Stimulated activated CD8-positive, alpha-beta memory T cell treated with anti-CD3 and anti-CD28 coated beads, Interleukin-4, amount 100 ng/mL, for 24 hours (primary cell): ENCODE measurements at places on chromosomes 7 and 10.
A peak's percentile ranks its signal among the peaks of the same experiment; 100 is the strongest.

- DNase-seq, result no peak
Measured at GRCh38 chr10:50556237-50557120, 67.3 kb downstream of the SGMS1 start.

DNA sequence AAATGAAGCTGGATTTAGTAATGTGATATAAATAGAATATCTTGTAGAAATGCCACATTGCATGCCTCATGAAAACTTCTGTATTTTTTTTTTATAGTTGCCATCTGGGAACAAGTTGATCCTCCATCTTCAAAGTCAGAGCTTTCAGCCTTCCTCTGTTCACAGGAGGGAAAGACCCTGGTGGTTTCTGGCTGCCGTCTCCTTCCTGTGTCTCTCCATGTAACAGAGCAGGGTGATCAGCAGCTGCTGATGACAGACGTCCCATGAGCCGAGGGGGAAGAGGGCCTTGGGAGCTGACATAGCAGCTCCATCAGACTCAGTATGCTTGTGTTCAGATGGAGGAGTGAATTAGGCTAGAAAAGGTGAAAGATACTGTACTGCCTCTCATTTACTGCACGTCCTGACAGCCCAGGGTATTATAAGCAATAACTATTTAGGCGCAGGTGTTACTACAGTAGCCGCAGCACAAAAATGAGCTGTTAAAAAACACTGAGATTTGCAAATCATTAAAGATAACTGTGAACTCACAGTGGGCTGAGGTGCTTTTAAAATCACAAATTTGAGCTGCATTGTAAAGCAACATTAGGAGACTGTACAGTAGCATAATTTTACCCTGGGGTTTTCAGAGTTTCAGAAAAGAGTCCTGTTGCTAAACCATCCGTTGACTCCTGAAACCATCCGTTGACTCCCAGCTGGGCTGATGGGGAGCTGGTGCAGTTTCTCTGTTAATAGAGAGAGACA, 103.3 kb downstream of the CFAP58 start:
- DNase-seq, result no peak

DNA sequence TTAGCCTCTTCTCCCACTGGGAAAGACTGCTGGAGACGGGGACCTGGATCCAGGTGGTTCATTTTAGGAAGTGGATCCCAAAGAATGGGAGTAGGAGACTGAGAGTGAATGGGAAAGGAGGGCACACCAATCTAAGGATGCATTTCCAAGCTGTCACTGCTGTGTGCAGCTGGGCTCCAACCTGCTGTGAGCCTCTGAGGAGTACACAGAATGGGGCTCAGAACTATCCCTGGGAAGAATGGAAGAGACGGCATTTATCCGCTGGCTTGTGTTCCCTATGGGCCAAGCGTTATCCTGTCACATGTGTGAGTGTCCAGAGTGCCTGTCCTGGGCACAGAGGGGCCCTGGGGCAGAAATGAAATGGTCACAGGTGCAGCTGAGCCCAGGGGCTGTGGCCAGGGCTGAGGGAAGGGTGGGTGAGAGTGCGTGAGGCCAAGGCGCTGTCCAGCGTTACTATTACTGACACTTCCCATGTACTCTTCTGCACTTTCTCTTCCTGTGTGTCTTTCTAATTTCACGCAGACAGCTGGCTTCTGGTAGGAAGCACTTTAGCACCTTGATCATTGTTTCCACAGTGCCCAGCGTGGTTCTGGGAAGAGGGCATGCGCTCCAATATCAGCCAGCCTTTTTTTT, 35.4 kb upstream of the PODXL start:
- no peak for DNase-seq

DNA sequence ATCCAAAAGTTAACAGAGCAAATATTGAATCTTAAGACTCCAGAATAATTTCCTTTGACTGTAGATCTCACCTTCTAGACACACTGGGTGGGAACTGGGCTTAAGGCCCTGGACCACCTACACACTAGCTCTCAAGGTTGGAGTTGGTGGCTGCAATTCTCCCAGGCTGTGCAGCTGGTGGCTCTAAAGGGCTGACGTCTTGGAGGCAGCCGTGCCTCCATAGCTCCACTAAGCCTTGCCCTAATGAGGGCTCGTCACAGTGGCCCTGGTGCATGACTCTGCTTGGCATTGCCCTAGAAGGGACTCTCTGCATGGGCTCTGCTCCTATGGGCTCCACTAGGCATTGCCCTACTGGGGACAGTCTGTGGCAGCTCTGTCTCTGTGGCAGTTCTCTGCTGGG, 1005.2 kb downstream of the CCSER2 start:
- no peak for DNase-seq

DNA sequence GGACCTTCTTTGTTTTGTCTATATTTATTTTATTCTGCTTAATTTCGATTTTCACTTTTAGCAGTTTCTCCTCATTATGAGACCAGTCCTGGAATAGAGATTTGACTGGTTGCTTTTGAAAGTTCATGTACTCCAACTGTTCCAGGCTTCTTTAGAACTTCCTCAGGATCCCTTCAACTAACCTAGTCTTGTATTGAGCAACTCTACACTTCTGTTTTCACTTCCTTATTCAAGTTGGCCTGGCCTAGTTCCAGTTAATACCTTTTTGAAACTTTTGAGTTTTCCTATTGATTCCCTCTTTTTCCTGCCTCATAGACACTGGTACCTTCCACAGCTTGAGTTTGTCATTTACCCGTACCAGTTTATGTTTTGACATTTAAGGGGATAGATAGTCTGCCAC, 421.7 kb downstream of the ATRNL1 start:
- no peak for DNase-seq

DNA sequence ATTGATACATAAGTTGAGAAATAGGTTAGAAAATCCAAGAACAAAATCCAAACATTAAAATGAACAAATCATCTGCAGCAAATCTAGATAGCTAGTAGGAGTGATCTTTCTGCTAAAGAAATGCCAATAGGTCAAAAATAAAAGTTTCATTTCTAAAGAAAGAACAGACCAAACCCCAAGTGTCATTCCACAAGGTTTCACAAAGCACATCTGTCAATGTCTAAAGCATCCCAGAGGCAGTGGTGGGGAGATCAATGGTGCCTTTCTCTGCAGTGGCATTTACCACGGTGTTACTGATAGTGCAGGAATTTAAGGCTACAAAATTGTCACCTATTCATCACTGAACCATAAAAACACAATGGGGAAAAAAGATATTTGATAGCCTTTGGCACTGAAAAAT, 147.9 kb downstream of the PARD3 start:
- no peak for DNase-seq

GRCh38 chr7:140640727-140641523, at the start of gene DENND2A:
DENND2A (minus strand) TSS chr7:140640813; CDS start chr7:140602397, 38,416 bp downstream.
- no peak for DNase-seq

DNA sequence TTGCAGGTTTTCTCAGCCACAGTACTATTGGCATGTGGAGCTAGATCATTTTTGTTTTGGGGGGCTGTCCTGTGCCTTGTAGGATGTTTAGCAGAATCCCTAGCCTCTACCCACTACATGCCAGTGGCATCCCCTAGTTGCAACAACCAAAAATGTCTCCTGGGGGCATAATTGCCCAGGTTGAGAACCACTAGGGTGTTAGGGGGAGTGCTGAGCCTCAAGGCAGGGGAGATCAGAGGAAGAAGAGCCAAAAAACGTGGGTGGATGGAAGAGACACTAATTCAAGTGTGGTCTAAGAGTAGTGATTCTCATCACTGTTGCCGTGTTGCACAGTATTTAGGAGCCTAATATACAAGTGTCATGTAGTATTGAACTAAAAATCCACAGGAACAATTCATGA, 31.7 kb upstream of the CCNY start:
- no peak for DNase-seq

- no peak for DNase-seq
Measured at GRCh38 chr10:61000769-61001730, 57.1 kb upstream of the RHOBTB1 start.

- no peak for DNase-seq
Measured at GRCh38 chr10:1560535-1561192, 176.7 kb downstream of the ADARB2 start.

- DNase-seq, result peak; percentile 60
Measured at GRCh38 chr10:101095550-101096213, 33.9 kb downstream of the KAZALD1 start.
